ENCODE measurements at places on chromosomes 12 and 14.

DNA sequence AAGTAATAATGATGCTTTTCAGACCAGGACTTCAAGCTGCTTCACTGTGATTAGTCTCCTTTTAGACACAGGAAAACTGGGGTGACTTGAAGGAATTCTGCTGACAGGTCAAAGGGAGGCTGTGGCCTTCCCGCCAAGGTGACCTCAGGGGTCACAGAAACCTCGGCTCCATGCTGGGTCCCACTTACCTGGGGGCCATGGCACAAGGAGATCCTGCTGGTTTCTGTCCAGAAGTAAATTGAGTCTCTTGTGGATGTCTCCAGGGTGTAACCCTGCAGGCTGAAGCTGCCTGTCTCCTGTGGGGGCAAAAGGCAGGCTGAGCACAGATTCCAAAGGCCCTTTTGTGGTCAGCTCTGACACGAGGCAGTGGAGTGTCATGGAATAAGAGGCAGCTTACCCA is 138.7 kb upstream of the MED13L start:
- DNase-seq = no peak

GRCh38 chr14:77094672-77095284 is 3.3 kb upstream of the CIPC start:
- peak; percentile 86 for DNase-seq

DNA sequence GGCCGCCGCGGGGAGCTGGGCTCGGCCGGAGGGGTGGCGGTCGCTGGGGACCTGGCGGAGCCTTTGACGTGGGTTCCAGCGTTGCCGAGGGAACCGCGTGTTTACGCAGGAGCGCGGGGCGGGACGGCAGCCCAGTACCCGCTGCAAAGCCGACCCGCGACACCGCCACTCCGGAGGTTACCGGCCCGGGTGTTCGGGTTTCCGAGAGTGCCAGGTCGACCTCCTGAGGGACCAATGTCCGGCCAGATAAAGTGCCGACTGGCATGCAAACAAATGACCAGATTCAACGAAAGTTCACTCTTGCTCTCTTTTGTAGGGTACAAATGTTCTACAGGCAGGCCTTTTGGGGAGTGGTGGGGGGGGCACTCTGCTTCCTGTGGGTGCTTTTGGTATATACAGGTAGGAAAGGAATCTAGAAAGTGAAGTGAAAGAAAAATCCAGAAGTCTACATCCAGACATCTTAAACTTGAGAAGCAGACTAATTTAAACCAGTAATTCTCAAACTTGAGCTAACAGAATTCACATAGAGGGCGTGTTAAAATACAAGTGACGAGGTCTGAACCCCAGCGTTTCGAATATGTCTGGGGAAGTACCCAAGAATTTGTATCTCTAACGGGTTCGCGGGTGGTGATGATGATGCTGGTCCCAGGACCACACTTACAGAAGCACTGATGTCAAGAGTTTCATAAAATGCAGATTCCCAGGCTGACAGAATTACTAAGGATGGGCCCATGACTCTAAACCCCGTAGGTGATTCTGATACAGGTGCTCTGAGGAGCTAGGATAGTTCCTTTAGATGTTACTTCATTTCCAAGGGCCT is at the start of gene GPR135:
Gene GPR135, minus strand, starts transcription at position 65 of the 820 bp plus-strand sequence. CDS start 154 bp downstream, outside the sequence.
- no peak for DNase-seq

- DNase-seq = no peak
Observed at GRCh38 chr12:49543914-49544815, 5.3 kb downstream of the KCNH3 start.

DNA sequence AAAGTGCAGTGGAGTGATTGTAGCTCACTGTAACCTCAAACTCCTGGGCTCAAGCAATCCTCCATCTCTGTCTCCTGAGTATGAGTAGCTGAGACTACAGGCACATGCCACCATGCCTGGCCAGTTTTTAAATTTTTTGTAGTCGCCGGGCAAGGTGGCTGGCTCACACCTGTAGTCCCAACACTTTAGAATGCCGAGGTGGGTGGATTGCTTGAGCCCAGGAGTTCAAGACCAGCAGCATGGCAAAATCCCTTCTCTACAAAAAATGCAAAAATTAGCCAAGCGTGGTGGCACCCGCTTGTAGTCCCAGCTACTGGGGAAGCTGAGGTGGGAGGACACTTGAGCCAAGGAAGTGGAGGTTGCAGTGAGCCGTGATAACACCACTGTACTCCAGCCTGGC is 219.5 kb downstream of the KLHL28 start:
- no peak for DNase-seq

GRCh38 chr12:754473-754820 is 2.1 kb downstream of the WNK1 start:
- peak; percentile 27 for DNase-seq

DNA sequence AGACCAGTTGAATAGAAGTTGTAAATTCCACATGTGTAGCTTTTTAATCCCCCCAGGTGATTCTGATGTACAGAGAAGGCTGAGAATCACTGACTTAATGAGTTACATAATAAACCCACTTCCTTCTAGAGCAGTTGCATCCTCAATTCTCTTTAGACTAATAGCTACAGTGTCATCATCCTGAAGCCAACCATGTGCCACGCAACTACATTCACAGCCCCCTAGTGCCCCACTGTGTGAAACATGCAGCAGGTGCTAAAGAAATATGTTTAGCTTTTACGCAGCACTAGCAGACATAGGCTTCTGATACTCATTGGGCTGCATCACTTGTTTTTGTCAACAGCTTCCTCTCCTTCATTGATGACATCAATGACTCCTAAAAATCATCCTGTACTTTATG is 1168.3 kb downstream of the BCL11B start:
- no peak for DNase-seq

GRCh38 chr12:6647083-6647604 is at the start of gene ACRBP:
TSS of gene ACRBP (minus strand) at chr12:6647432. CDS start at chr12:6647366, 66 bp downstream.
- DNase-seq = peak; percentile 50

DNA sequence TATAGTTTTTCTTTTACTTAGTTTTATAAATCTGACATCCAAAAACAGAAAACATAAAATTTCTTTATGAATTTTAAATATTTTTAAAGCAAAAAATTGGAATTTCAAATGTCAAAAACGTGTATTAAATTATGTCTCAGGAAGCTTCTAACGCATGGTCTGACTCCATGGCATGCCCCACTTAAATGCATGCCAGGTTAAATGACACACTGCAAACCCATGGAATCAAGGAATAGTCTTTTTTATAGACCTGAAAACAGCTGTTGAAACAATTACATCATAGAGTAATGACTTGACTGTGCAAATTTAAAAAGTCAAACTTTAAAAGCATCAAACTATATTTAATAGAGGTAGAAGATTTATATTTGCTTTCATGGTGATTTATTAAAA is 96.1 kb upstream of the DACT1 start:
- no peak for DNase-seq

- no peak for DNase-seq
Observed at GRCh38 chr12:130452546-130452945, 114.9 kb downstream of the PIWIL1 start.

DNA sequence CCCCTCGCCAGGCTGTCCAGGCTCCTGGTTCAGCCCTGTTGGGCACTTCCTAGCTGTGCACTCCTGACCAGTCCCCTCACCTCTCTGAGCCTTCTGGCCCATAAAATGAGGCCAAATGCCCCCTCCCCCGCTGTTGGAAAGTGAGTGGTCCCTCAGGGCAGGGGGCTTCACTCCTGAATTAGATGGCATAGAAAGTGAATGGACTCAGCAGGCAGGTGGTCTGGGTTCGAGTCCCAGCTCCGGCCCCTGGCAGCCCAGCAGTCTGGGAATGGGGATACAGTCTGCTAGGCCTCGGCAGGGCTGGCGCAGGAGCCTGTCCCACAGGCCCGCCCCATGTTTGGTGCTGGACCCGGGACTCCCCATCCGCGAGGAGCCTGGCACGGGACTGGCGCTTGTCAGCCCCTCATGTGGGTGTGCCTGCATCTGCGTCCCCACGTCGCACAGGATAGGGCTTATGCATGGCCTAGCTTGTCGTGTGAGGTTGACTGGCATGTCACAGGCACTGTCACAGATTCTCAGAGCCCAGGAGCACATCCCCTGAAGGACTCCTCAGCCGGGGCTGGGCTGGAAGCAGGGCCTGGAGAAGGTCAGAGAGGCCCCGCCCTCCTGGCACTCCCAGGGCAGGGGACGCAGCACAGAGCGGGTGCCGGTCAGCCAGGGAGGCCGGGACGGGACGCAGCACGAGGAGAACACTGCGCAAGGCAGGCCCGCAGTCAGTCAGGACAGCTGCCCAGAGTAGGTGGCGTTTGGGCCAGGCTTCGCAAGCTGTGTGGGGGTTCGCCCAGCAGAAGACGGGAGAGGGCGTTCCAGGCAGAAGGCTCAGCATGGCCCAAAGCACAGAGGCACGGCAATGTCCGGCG is 40.5 kb downstream of the DIO3 start:
- no peak for DNase-seq

GRCh38 chr12:71431991-71432390 is 7.6 kb upstream of the LGR5 start:
- no peak for DNase-seq

DNA sequence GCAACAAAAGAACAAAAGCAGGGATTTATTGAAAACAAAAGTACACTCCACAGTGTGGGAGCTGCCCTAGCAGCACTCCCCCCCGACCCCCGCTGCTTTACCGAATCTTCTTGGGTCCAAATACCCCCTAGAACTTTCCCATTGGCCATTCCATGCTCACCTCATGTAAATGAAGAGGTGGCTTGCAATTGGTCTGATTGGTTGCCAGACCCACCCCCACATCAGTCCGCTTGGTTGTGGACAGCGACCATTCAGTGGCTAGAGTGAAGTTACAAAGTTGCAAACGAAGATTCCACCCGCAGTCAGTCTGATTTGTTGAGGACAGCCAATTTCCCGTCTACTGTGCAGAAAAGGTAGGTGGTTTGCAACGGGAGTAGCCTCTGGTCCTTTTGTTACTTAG is 3.9 kb downstream of the STYX start:
- no peak for DNase-seq

- DNase-seq = peak; percentile 52
Observed at GRCh38 chr12:19749906-19750574, 310.7 kb downstream of the AEBP2 start.

DNA sequence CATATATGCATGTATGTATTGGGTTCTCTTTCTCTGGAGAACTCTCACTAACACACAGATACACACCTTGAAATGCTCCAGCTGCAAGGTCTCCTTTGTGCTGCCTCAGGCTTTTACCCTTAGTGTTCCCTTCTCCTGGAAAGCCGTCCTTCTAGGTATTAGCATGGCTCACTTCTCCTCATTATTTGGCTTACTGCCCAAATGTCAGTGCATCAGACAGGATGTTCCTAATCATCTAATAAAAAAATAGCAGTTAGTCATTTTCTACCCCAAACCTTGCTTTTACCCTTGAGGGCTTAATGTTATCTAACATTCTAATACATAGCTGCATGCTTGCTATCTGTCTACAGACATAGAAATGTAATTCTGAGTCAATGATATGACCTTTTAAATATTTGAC is 109.0 kb upstream of the SLC16A7 start:
- DNase-seq = peak; percentile 1

- DNase-seq = peak; percentile 58
Observed at GRCh38 chr12:92094751-92095161, 50.9 kb downstream of the BTG1 start.

DNA sequence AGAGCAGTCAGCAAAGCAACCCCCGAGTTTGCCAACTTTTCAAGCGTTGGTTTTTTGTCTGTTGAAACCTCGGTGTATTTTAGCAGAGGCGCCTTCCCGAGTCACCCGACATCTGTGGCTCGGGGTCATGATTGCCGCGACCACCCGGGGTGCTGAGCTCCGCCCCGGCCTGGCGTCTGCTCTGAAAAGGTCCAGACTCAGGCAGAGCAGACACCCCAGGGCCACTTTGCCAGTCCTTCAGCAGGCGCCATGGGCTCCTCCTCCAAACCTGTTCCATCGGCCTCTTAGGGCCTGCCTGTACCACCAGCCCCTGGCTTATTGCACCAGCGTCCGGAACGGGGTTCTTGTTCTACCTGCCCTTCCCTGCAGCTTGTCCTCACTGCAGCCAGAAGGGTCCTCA is 19.1 kb downstream of the ANKRD9 start:
- DNase-seq = no peak

DNA sequence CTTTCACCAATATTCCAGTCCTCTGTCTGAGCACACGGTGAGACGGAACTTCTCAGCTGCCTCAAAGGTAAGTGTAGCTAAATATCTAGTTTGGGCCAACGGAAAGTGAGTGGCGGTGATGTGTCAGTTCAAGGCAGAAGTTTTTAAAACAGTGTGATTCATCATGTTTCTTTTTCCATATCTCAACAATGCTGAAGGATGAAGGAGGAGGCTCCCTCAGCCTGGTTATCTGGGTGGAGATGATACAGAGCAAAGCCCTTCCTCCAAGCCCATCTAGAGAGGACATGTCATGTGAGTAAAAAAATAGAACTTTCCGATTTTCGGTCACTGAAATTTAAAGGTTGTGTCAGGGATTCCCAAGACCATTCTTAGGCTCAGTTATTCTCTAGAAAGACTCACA is 13.1 kb upstream of the ANP32D start:
- no peak for DNase-seq

GRCh38 chr12:34604631-34605509 is 582.6 kb downstream of the ALG10 start:
- DNase-seq = no peak

- no peak for DNase-seq
Observed at GRCh38 chr14:99242816-99243721, 28.9 kb downstream of the BCL11B start.

GRCh38 chr14:96274543-96274942 is 18.5 kb downstream of the BDKRB1 start:
- DNase-seq = peak; percentile 85

Data from fibroblast of the aortic adventitia (primary cell).